Sciatic nerve (tissue), 2 donors: ENCODE measurements at places on chromosomes 5 and 9. TPM values are rescaled to one million over a fixed set of nuclear protein-coding genes. Genes with fewer than 3 reads are reported as not detected.

The ANKRD33B gene
- total RNA-seq = 22.6 TPM

The SCAI gene
- total RNA-seq = 13.7 TPM

The PAEP gene
- total RNA-seq = not detected

The WWC1 gene
- 2.1 TPM for total RNA-seq

The TYRP1 gene
- not detected for total RNA-seq

The SELENOP gene
- 801 TPM for total RNA-seq

The C5orf52 gene
- total RNA-seq = not detected

The GABRP gene
- total RNA-seq = 0.45 TPM

The DIPK1B gene
- 11.6 TPM for total RNA-seq

The UTP15 gene
- total RNA-seq = 18.5 TPM

The PRDM9 gene
- total RNA-seq = not detected

The SLC36A2 gene
- total RNA-seq = 30.2 TPM

The XPA gene
- 21.0 TPM for total RNA-seq

The ERCC8 gene
- 11.9 TPM for total RNA-seq

The FAM153A gene
- total RNA-seq = 3.0 TPM

The FOXD4L5 gene
- 0.27 TPM for total RNA-seq
